AG09319 (cell line): ENCODE measurements at places on chromosomes 1 and 21.

- no peak for DNase-seq
These were observed 144.6 kb downstream of the MAGI3 start for GRCh38 chr1:113534875-113535274.

DNA sequence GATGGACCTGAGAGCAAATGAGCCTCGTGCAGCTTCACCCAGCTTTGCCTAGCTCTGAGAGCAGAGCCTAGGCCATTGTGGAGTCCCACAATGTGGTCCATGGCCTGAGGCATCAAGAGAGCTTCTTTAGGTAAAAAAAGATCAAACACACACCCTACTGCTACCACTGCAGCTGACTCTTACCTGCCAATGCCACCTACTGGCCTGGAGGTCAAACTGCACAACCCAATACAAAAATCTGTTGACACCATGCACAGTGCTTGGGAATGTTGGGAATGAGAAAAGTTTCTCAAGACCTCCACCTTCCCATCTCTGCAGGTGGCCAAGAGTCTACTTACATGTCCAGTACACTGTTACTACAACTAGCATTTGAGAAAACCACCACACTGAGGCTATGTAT is 60.6 kb downstream of the UCHL5 start:
- no peak for DNase-seq

DNA sequence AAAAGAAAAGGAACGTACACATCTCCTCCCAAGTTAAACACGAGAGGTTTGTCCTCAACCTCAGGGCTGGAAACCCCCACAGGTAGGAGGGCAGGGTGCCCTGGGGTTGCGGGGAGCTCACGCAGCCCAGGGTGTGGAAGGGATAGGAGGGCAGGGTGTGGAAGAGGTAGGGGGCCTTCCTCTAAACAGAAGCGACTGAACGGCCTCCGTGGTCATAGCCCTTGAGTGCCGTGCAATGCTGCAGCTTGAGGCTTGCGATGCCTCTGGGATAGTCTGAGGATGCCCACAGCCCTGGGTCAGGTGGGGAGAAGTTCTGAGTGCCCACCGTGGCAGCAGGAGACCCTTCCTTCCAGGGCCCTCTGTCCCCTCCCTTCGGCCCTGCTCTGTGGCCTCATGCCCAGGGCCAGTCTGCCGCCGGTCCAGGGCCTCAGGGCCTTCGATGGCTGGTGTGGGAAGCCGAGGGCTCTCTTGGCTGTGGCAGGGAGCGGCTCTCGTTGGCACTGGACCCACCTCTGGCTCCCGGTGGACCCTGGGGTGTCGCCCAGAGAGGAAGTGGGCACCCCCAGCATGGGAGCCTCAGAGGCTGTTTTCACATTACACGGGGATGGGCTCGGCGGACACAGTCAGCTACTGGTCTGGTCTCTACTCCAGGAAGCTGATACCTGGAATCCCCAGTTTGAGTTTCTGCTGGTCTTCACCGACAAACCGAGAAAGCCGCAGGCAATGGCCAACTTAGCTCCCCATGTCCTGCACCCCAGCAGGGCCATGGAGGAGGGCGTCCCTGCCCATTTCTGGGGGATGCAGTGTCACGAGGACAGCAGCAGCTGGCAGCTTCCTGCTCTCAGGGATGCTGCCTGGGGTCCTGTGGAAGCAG is 6.4 kb upstream of the CDK11B start:
- no peak for DNase-seq

- DNase-seq: no peak
These were observed 35.5 kb downstream of the SETD4 start for GRCh38 chr21:36024782-36025181.

- DNase-seq: no peak
These were observed 23.9 kb upstream of the SLAMF6 start for GRCh38 chr1:160546942-160547341.

DNA sequence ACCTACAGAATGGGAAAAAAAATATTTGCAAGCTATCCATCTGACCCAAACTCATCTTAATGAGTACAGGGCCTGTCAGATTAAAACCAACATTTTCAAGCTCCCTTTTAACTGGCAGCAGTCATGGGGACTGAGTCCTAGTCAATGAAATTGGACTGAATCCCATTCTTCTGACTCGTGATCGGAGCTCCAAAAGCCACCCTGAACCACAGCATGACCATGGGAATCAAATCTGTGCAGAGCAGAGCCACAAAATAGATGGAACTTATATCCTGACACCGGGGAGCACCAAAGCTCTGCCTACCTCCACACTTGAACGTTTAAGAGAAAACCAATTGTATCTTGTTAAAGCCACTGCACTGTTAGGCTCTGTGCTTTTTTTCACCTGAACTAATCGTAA is 5.0 kb upstream of the RWDD3 start:
- DNase-seq: no peak

GRCh38 chr1:156160000-156160742 is 6.8 kb downstream of the SEMA4A start:
- DNase-seq: no peak

GRCh38 chr1:58307431-58307830 is 239.1 kb downstream of the OMA1 start:
- DNase-seq: no peak

- DNase-seq: no peak
These were observed 70.2 kb downstream of the EDEM3 start for GRCh38 chr1:184684285-184685074.

DNA sequence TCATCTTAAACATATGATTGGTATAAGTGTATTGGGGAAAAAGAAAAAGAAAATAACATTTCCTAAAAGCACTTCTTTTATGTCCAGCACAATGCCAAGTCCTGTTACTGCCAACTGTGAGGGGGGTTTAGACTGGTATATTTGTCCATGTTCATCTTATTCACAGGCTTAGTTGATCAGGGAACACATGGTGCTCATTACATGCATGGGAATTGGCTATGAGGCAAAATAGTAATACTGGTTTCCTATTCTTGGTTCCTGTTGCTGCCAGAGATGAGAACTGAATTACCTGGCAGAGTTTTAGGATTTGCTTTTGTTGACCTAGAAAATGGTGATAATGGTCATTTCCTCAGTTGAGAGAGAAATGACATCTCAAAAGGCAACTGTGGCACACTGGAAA is 398.8 kb downstream of the DUSP10 start:
- no peak for DNase-seq

- DNase-seq: no peak
These were observed 82.3 kb downstream of the DENND1B start for GRCh38 chr1:197692965-197693364.

DNA sequence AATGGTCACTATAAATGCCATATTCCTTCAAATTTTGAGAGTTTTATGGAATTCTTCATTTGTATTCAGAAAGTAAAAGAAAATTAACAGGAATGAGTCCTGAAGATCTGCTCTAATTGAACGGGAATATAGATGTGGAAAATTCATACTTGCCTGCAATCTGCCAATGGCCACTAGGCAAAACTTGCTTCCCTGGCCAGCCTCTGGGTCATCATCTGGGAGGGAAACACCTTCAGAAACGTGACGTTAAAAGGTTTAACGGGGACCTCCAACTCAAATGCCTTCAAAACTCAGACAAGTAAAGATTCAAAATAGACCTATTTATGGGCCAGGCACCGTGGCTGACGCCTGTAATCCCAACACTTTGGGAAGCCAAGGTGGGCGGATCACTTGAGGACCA is 21.7 kb upstream of the CTSK start:
- no peak for DNase-seq

GRCh38 chr1:203359010-203359571 is 8.2 kb upstream of the FMOD start:
- peak; percentile 55 for DNase-seq

- DNase-seq: no peak
These were observed 18.2 kb upstream of the CLDN8 start for GRCh38 chr21:30234050-30234449.

DNA sequence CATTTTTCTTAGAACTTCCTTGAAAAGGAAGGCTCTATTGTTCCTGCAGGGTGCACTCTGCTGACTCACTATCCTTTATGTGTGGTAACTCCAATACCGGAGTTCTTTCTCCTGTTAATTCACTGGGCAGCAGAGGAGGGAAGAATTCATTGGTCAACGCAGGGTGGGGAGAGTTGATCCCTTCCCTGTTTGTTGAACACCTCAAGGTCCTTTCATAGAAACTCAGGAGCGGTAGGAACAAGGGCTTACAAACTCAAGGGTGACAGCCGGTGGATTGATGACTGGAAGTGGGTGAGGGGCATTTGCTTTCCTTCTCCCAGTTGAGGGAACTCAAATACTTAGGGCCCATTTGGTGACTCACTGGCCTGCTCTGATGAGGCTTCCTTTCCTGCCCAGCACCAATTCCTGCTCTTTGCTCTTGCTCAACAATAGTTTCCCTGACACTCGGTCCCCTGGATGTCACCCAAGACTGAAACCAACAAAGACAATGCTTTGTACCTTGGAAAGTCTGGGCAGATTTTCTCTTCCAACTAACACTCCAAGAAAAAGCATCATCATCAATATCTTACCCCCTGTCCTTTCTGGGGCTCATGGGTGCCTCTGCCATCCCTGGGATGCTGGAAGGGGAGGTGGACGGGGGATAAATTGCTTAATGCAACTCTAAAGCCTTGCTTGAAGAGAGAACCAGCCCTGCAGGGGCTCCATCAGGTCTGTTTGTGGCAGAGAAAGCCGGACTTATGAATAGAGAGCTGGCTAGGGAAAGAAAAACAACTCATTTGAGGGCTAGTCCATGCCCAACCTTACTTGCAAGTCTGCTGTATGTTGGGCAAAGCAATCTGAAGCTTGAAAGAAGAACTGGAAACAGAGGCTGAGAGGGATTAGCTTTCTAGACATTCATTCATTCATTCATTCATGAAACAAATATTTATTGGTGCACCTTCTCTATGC is 9.3 kb downstream of the SLC26A9 start:
- no peak for DNase-seq

- no peak for DNase-seq
These were observed 2.0 kb downstream of the LRRC7 start for GRCh38 chr1:69569576-69570328.

DNA sequence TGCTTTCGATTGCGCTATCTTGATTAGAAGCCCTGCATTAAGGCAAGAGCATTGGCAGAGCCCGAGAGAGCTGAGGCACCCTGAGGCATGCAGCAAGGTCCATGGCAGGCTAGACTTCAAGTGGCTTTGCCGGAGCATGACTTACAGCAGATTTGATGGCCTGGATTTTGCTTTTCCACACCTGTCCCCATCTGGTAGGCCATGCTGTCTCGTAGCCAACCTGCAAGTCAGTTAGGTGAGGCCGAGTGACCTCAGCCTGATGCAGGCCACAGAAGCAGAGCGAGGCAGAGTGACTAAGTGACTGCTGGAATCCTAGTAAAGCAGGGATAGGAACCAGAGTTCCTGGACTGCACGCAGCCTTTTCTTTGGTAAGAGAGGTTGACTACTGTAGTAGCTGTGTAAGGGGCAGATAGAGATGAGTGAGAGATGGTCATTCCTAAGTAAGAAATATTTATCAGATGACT is 148.9 kb downstream of the PBX1 start:
- DNase-seq: peak; percentile 60

GRCh38 chr1:94713472-94714141 is 106.5 kb upstream of the SLC44A3 start:
- peak; percentile 90 for DNase-seq

- DNase-seq: peak; percentile 60
These were observed at the start of gene NAV1 for GRCh38 chr1:201538612-201539551. Gene NAV1 (plus strand): TSS chr1:201539127. CDS start chr1:201622885, 83,758 bp downstream.

DNA sequence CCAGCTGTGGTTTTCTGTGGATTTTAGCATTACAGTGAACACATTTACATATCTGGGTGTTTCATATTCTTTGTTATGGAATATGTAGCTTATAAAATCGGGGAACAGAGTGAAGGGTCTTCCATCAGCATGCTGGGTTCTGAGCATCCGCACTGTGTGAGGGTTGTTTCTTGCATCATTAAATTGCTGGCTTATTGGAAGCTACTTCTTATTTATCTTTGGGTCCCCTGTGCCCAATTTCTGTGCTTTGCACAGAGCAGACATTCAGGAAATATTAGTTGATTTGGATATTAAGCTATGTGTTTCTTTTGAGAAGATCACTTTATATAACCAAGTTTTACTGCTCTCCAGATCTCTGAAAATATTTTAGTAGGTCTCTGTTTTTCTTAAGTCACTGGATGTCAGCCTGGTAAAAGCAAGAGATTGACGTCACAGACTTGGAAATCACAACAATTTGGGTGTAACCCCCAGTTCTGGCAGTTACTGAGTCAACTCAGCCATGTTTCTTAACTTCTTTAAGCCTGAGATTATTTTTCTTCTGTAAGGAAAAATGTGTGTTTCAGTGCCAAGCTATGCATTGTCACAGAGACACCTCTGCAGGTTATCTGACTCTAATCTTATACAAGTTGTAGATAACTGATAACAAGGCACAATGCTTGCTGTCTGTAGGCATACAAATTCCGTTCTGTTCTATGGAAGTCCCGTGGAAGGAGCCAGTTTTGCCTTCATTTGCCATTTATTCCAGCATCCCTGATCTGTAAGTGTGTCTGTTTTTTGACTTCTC is 258.3 kb upstream of the KAZN start:
- peak; percentile 40 for DNase-seq

DNA sequence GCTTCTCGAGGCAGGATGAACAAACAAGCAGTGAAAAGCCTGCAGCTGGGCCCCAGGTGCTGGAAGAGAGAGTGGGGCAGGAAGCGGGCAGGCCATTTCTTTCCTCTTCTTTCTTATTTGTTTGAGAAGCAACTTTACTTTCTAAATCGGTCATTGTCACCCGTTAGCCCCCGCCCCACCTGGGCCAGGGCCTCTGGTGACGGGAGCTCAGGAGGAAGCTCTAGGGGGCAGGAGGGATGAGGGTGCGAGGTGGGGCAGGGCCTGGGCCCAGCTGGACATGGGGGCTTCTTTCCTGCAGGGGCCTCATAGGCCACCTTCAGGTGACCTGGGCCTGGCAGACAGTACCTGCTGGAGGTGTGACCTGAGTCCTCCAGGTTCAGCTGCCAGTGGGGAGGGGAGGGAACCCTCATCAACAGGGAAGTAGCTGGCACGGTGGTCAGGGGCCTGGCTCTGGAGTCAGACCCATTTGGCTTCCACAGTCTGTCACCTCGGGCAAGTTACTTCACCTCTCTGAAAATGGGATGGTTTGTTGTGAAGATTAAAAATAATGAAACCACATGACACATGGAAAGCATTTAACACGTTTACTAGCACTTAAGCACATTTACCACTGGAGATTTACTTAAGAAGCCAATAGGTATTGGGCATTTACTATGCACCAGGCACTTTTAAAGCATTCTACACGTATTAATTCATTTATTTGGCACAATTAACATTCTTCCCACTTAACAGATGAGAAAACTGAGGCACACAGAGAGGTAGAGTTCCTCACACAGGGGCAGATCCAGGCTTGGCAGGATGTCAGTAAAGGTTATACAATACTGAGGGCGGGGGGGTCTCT is 54.1 kb upstream of the ID3 start:
- no peak for DNase-seq

DNA sequence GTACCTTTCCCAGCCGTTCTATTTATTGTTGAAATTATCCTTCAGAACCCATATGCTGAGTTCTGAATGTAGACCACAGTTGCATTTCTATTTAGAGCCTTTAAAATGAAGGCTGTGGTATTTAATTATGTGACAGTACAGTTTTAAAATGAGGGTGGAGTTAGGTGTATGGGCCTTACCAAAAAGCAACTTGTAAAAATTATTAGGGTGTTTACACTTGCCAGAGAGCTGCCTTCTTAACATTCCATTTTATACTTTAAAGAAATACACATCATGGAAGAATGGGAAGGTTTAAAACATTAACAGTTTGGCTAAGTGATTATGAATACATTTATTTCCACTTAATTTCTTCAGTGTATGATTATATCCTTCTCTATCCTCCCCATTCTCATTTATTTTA is 75.7 kb downstream of the RASAL2 start:
- no peak for DNase-seq

- DNase-seq: peak; percentile 37
These were observed 11.9 kb upstream of the PADI3 start for GRCh38 chr1:17236779-17237560.
